Stimulated activated CD8-positive, alpha-beta memory T cell treated with anti-CD3 and anti-CD28 coated beads, Interleukin-7, amount 100 ng/mL, for 1 hour (primary cell): ENCODE measurements at places on chromosomes 5 and 9.
A peak's percentile ranks its signal among the peaks of the same experiment; 100 is the strongest.

DNA sequence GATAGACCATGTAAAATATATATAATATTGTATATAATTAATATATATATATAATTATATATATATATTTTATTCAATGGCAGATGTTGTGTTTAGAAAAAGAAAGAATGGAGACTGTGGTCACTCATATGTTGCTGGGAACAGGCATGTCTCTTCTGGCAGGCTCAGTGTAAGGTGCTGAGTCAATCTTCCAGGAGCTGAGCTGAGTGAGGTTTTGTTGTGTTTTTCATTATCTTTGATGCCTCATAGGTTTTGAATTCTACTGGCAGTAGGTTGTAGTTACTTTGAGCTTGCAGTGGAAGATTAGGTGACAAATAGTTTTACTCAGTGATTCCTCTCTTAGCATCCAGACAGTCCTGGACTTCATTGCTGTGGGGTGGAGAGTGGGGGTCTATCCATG, 561.3 kb downstream of the IRX1 start:
- no peak for DNase-seq

- DNase-seq, result no peak
Measured at GRCh38 chr9:121754655-121755436, 103.4 kb downstream of the DAB2IP start.

- no peak for DNase-seq
Measured at GRCh38 chr5:36161361-36161760, 9.4 kb downstream of the SKP2 start.

- DNase-seq, result no peak
Measured at GRCh38 chr9:72480921-72481320, 40.5 kb upstream of the TMC1 start.

- DNase-seq, result no peak
Measured at GRCh38 chr9:16010221-16010620, 457.4 kb downstream of the CCDC171 start.

GRCh38 chr9:69188975-69189374, 14.9 kb downstream of the TJP2 start:
- no peak for DNase-seq

DNA sequence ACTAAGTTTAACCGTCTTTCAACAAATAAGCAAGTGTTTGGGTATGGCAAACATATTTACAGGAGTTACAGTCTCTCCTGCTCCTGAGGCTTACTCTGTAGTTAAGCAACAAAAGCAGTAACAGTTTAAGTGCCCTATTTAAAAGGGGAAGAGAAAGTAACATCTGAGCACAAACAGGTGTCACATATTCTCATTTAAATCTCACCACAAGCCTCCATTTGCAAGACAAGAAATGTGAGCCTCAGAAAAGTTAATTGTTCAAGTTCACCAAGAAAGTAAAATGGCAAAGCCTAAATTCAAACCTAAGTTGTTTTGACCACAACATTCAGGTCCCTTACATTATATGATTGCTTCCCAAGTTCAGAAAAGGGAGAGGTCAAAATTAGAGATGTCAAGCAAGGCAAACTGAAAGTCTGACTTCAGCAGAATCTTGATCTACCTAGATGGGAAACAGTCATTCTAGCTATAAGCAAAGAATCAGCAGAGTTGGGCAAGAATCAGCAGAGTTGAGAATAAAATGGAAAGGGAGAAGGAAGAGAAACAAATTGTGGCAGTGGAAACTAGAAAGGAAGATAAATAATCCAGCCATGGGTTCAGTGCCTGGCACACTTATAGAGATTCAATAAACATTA, 93.4 kb downstream of the STRBP start:
- DNase-seq, result no peak

DNA sequence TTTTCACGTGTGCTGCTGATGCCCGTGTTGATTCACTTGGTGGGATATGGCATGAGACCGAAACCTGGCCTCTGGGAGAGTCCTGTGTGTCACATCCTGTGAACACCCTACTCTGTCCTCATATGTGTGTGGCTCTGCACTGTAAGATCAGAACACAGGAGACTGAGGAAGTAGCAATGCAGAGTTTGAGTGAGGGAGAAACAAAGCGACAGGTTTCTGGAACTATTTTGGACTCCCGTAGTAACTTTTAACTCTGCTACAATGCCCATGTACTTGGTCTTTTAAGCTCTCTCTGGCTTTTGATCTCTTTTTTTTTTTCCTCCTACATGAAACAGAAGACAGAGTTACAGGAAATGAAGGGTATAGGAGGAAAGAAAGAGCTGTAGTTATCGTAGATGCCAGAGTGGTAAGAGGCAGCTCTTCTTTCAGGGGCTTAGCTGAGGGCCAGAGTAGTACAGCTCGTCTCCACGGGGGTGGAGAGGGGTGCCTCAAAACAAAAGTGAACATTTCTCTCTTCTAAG, 26.6 kb downstream of the GRAMD2B start:
- peak; percentile 13 for DNase-seq

DNA sequence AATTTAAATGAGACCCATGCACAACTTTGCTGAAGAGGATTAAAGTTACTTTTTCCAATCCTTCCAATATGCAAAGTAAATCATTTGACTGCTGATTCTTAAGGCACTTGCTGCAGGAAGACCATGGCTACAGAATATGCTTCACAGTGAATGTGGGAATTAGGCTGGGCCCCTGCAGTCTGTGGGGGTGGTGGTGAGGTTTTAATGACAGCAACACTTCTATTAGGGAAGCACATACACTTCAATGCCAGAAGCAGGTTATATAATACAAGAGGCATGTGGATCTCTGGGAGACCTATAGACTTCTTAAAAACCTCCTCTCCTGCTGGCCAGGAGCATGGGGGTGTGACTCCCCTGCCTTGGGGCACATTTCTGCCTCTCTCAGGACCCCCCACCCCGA, 124.5 kb upstream of the KLF9 start:
- no peak for DNase-seq

DNA sequence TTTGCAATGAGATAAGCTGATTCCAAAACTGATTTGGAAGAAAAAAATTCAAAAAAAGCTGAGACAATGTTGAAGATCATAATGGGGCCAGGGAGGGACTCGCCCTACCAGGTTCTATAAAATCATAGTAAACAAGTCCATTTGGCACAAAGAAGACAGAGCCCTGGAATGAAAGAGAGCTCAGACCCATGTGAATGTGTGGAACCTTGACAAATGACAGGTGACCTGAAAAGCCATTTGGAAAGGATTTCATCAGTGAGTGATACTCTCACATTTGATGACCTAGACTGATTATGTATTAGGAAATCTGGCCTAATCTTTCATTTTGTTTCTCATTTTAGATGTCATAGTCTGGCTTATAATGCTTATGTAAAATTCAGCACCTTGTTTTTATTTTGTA, 26.8 kb downstream of the SPTAN1 start:
- DNase-seq, result no peak

- no peak for DNase-seq
Measured at GRCh38 chr5:158898185-158899177, 201.2 kb downstream of the EBF1 start.

- no peak for DNase-seq
Measured at GRCh38 chr5:39337252-39337915, 26.9 kb downstream of the C9 start.

DNA sequence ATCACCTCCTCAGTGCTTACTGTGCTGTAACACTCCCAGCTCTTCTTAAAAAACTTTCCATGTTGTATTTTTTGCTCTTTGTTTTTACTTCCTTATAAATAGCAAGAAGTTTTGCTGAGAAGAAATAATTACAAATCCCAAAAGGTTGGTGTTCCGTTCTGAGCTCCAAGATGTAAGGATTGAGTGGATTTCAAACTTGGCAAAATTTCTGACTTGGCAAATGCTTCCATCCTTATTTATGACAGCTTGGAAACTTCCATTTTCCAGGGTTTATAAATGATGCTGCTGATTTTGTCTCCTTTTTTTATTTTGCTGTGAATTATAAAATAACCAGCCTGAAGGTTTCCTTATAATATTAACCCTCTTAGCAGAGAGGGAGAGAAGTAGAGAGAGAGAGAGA, 151.9 kb downstream of the NTRK2 start:
- no peak for DNase-seq

DNA sequence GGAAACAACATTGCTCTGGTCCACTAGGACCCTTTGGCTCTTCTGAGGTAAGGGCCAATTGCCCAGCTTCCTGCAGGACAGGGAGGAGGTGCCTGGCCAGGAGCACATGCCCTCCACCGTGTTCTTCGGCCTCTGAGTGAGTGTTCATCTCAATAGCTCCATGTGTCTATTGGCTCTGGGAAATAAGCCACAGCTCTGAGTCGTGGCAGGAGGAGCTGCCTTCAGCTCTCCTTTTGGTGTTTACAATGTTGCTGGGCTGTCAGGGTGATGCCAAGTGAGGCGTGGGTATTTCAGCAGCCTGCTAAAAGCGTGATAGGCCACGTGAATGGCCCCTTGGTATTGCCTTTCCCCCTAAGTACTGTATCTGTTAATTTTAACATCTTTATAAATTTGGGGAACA, 26.6 kb downstream of the GADD45G start:
- DNase-seq, result no peak

GRCh38 chr5:1501372-1502045, 22.3 kb downstream of the LPCAT1 start:
- DNase-seq, result no peak

GRCh38 chr9:69086769-69087168, 51.2 kb downstream of the FXN start:
- DNase-seq, result no peak

DNA sequence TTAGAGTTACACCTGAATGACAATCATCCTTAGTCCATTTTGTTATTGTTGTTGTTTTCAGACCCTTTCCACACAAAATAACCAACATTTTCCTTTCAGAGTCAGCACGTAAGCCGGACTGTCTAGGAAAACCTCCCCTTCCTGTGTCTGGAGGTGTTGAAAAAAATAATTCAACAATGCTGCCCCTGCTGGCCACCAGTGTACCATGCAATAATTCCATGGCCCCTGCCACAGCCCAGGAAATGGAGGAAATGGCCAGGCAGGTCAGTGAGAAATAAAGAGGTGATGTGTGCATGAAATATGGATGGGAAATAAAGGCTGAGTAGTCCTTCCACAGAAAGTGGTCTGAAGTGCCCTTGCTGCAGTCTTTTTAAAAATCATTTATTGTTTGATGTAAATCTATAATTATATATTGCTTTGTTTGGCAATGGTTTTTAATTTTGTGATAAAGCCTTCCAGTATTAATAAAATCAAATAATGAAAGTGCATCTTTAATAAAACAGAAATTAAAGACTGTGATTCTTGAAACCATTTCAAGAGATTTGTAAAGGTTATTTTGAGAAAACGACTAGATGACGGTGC, 152.8 kb upstream of the PAPPA start:
- no peak for DNase-seq

- no peak for DNase-seq
Measured at GRCh38 chr5:127375124-127375523, 84.5 kb downstream of the MEGF10 start.

DNA sequence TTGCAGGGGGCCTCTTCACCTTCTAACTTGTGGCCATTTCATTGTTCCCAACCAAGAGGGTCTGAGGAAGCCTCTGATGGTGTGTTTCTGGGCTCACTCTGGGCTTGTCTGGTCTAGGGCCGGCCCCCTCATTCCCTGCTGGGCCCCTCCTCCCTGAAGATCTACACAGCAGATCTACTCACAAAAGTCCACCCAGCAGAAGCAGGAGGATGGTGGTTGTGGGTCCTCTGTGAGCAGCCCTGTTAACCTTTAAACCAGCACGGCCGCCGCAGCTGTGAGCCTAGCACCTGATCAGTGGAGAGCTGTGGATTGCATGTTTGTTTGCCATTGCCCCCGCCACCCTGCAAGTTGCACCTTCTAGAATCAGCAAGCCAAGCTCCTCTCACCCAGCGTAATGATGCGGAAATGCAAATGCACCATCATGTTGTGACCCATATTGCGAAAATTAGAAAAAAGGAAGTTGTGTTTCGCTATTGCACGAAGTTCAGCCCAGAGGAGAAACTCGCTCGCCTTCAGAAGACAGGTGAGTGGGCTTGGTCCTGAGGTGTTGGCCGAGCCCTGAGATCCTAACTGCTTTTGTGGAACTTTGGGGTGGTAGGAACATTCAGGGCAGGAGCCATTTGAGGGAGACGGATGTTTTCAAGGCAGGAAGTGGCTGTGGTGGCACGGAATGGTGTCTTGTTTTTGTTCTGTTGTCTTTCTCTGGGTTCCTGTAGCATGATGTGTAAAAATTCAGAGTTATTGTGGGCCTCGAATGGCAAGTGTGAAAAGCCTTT, 16.7 kb downstream of the FGD3 start:
- peak; percentile 50 for DNase-seq

DNA sequence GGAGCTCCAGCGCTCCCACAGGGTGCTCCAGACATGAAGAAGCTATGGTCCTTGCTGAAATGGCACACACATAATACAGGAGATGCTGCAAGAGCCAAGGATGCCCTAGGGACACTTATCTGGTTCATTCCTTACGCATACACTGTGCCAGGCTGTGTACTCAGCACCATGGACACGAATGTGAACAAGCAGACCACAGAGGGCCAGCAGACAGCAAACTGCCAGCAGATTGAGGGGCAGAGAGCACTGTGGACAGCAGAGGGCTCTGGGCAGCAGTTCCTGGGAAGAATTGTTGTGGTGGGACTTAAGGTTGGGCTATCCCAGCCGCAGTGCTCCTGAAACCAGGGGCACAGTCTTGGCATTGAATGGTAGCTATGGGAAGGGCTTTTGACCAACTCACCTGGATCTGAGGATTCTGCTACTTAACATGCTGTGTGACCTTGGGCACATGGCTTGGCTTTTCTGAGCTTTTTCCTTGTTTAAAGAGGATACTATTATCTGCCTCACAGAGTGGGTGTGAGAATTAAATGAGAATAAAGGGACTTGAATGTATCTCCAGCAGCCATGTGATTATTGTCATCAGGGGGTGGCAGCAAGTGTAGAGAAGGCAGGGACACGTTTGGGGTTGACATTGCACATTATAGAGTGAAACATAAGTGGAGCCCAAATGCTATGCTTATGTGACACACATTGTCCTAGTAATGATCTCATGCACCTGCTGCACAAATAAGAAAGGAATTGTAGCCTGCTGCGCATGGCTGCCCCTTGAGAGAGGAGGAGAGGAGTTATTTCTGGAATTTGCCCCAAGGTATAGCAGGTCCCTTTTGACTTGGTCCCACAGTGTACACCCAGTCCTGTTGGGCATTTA, 30.1 kb downstream of the PPARGC1B start:
- no peak for DNase-seq

DNA sequence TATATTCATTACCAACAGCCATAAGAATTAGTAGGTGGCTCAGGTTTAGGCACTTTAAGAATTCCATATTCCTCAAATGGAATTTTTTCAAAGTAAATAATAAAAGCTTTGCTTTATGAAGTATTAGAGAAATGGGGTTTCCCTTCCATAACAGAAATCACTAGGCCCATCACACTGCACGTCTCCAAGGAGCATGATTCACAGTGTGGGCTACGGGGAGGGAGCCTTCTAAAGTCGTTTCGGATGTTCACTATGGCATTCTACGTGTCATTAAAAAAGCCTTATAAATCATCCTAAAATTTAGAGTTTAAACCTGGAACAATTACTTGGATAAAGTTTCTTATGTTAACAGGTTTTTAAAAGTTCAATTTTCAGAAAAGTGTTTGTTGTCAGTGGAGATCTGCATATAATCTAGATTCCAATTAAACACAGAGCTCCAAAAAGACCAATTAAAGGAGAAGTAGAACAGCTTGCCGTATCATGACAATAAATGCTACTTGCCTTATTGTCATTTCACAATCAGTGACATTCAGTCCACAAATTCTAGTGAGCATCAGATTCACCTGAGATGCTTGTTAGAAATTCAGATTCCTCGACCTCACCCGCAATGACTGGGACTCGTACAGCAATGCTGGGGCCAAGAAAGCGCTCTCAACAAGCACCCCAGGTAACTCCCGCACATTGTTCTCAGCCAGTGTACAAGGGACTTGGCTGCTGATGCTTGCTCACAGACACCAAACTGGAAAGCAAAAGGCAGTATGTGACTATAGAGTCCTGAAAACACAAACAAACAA, 115.7 kb downstream of the NFIB start:
- DNase-seq, result no peak
